Hepatocyte (in vitro differentiated cells): ENCODE measurements at places on chromosomes 1 and 21. TPM values are rescaled to one million over a fixed set of nuclear protein-coding genes. Genes with fewer than 3 reads are reported as not detected.
A peak's percentile ranks its signal among the peaks of the same experiment; 100 is the strongest.

- H3K36me3 ChIP-seq = no peaks in the 10 kb centered on the region
- H3K27ac ChIP-seq = peak overlapping the region; percentile 71
- no peaks in the 10 kb centered on the region for H3K27me3 ChIP-seq
- H3K4me3 ChIP-seq = no peak overlapping the region
- peak; percentile 75 for DNase-seq
Observed at GRCh38 chr21:41164981-41165655, 2.8 kb upstream of the BACE2 start.

- no peaks in the 10 kb centered on the region for H3K36me3 ChIP-seq
- H3K4me3 ChIP-seq = peak within 1 kb of the TSS; percentile 84
- H3K27me3 ChIP-seq = no peaks in the 10 kb centered on the region
- H3K4me1 ChIP-seq = peaks cover 13% of the 10 kb centered on the region
Observed at GRCh38 chr1:46616277-46617107, at the start of gene MOB3C. Gene MOB3C (minus strand): TSS chr1:46616811. CDS start chr1:46613321, 3,490 bp downstream.

- no peak for DNase-seq
- H3K4me1 ChIP-seq = no peaks in the 10 kb centered on the region
- H3K4me3 ChIP-seq = no peak overlapping the region
Observed at GRCh38 chr1:230246551-230246950, 179.5 kb downstream of the GALNT2 start.

DNA sequence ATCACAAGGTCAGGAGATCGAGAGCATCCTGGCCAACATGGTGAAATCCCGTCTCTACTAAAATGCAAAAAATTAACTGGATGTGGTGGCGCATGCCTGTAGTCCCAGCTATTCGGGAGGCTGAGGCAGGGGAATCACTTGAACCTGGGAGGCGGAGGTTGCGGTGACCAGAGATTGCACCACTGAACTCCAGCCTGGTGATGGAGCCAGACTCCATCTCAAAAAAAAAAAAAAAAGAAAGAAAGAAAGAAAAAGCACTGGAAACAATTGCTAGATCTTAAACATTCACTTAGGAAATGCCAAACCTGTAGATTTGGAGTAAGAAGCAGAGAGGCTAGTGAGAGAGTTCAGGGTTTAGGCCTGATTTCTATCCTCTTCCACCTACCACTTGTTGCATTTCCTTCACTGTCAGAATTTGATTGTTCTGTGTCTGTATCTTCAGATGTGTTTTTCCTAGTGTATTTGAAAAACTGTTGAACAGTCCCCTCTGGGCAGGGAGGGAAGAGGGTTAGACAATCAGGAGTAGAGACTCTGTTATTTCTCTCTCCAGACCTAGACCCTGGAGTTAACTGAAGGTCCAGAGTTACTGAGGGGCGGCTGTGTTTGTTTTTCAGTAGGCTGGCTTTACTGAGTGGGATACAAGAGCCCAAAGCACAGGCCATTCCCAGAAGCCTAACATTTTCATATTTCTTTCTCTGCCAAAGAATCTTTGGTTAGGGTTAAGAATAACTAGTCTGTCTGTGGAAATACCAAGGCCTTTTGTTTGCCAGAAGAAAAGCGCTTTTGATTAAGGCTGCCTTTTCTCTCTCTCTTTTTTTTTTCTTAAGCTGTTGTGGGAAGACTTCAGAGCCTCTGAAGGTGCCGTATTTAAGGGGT, 31.1 kb upstream of the MACF1 start:
- no peaks in the 10 kb centered on the region for H3K36me3 ChIP-seq
- DNase-seq = no peak
- H3K27ac ChIP-seq = peak overlapping the region; percentile 29
- no peaks in the 10 kb centered on the region for H3K27me3 ChIP-seq
- peaks cover 39% of the 10 kb centered on the region for H3K4me1 ChIP-seq

DNA sequence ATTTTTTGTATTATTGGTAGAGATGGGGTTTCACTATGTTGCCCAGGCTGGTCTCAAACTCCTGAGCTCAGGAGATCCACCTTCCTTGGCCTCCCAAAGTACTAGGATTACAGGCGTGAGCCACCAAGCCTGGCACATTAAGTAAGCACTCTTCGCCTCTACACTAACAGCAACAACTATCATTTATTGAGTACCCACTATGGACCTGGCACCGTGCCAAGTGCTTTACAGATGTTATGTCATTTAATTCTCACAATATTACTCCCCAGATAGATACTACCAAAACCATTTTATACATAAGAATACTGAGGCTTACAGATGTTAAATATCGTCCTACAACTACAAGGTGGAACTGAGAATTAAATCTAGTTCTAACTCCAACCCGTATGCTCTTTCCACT, 50.1 kb downstream of the TUT4 start:
- H3K27ac ChIP-seq = no peak overlapping the region
- H3K4me3 ChIP-seq = no peak overlapping the region
- H3K27me3 ChIP-seq = no peaks in the 10 kb centered on the region
- DNase-seq = no peak
- no peaks in the 10 kb centered on the region for H3K36me3 ChIP-seq

GRCh38 chr1:51736702-51737101, 119.8 kb downstream of the OSBPL9 start:
- H3K4me1 ChIP-seq = peaks cover 35% of the 10 kb centered on the region
- DNase-seq = peak; percentile 70
- no peak overlapping the region for H3K4me3 ChIP-seq
- peak overlapping the region; percentile 27 for H3K27ac ChIP-seq
- no peaks in the 10 kb centered on the region for H3K27me3 ChIP-seq

DNA sequence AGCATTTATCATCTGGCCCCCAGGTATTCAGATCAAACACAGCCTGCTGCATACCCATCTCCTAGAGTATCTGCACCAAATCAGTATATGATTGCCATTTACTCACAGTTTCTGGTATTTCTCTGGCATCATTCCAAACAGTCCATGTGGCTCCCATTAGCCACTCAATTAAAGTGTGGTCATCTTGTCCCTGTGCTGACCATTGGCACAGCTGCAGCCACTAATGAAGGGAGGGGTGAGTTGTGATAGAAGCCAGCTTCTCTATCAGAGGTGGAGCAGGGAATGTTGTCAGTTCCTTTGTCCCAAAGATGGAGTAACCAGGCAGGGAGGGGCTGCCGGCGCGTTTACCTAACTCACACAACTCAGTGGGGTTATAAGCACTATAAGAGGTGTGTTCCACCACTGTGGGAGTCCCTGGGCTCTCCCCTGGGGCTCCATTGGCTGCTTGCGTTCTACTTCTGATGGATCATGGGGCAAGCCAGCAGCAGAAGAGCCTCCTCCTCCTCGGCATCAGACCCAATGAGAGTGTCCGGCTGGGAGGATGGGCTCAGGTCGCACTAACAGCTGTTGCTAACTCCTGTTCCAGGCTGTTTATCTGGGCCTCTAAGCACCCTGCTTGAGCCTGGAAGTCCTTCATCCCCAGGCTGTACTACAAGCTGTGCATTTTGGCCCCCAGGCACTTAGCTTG, 108.6 kb downstream of the GDAP2 start:
- peaks cover 13% of the 10 kb centered on the region for H3K4me1 ChIP-seq
- H3K27ac ChIP-seq = peak overlapping the region; percentile 93
- no peaks in the 10 kb centered on the region for H3K36me3 ChIP-seq
- no peak for DNase-seq
- no peak overlapping the region for H3K4me3 ChIP-seq
- no peaks in the 10 kb centered on the region for H3K27me3 ChIP-seq

DNA sequence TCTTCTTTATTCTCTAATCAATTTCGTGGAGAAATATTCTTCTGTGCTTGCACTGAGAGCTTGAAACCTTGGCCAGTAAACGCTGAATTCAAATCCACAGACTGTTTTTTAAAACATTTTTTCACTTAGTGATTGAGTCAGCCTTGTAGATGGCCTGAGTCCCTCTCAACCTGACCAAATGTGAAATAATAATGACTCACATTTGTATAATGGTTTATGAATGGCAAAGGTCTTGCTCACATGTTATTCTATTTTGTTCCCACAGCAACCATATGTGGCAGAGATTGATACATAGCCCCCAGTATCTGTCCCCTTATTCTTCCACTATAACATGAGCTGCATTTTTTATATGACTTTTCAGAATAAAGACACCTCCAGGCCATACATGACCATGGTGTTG, 47.8 kb upstream of the CCDC190 start:
- H3K27me3 ChIP-seq = no peaks in the 10 kb centered on the region
- H3K4me1 ChIP-seq = peaks cover 13% of the 10 kb centered on the region
- no peak overlapping the region for H3K4me3 ChIP-seq
- H3K27ac ChIP-seq = no peak overlapping the region
- no peaks in the 10 kb centered on the region for H3K36me3 ChIP-seq
- DNase-seq = no peak

DNA sequence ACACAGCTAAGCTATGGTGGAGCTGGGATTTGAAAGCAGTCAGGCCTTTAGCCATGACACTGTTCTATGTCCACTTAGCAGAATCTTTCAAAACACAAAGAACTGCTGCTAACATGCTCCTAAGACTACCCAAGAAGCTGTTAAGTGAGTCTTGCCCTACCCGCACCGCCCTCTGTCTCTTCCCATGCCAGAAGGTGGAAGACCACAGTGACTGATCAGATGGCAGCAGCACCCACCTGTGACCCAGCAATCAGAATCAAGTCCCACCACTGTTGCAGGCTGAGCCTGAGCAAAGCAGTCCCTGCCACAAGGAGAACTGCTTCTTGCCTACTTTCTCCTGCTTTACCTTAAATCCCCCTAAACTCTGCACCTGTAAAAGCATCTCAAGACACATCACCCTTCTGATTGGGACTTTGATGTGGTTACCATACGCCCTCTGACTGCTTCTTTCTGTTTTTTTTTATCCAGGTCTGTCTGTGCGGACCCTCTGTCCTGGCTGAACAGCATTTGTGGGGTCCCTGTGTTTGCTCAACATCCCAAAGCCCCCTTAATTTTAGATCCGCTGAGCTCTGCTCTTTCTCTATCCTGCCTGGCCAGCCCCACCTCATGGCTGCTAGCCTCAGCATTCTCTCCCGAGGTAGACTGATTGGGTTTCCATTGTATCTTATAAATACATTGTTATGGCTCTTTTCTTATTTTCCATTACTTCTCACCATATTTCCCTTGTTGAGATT, 16.0 kb downstream of the IRF2BP2 start:
- peaks cover 8% of the 10 kb centered on the region for H3K4me1 ChIP-seq
- no peaks in the 10 kb centered on the region for H3K36me3 ChIP-seq
- H3K27ac ChIP-seq = no peak overlapping the region
- no peaks in the 10 kb centered on the region for H3K27me3 ChIP-seq
- no peak for DNase-seq

DNA sequence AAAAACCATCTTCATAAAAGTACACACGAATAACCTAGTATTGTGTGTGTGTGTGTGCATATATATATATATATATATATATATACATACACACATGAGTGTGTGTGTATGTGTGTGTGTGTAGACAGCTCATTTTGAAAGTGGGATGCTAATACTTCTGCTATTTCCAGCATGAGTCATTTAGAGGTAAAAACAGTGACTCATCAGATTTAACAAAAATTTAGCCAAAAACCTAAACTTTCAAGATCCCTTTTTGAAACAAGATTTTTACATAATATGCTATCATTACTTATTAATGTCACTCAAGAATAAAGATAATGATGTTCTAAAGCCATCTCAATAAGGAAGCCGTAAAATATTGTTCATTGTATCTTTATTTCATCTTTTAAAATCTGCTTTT, 35.6 kb upstream of the ADGRL4 start:
- DNase-seq = no peak
- H3K4me3 ChIP-seq = no peak overlapping the region
- no peaks in the 10 kb centered on the region for H3K27me3 ChIP-seq
- H3K4me1 ChIP-seq = no peaks in the 10 kb centered on the region

DNA sequence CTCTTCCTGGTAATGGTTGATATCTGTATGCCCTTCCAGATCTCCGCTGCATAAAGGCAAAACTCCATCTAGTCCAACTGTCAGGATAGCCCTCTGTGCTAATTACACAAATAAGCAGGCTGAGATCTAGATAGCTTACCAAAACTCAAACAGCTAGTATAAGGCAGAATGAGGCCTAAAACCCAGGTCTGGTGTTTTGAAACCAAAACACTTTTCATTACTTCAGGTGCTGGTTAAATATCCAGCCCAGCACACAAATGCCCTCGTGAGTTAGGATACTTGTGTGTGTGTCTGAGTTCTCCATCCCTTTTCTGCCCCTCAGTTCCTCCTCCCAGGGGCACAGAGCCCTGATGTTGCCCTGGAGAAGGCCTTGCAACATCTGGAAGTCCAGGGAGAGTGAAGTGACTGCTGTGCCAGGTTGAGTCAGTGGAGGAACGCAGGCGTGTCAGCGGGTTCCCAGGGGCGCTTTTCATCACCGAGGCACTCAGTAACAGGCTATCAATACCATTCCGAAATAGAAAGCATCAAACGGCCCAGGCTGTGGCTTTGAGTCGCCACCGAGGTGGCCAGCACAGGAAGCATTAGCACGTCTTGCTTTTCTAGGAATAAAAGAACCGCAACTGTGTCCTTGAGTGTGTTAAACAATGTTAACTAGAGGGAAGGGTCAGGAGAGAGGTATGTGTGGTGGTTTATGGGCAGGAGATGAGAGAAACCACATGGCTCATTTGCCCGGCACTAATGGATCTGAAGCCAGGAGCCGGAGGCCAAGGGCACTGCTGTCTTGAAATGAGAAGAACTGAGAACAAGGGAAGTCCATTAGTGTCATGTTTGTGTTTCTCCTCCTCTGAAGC, 90.7 kb upstream of the WLS start:
- no peak for DNase-seq
- no peaks in the 10 kb centered on the region for H3K36me3 ChIP-seq
- peaks cover 3% of the 10 kb centered on the region for H3K4me1 ChIP-seq
- H3K27me3 ChIP-seq = no peaks in the 10 kb centered on the region
- peak overlapping the region; percentile 58 for H3K27ac ChIP-seq

DNA sequence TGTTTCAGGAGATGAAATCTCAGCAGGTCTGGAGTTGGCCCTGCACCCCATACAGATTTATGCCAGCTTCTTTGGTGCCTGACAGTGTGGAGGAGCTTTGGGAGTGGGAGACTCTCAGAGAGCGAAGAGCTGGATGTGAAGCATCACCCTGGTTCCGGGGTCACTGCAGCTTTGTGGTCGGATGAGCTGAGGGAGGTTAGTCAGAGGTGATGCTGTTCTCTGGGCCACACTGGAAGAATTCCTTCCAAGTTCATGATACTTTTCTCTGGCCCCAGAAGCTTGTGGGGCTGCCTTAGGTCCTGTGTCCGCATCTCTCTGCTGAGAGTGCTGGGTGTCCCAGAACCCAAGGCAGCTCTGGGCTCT, 467.8 kb downstream of the CAMTA1 start:
- no peaks in the 10 kb centered on the region for H3K4me1 ChIP-seq
- no peaks in the 10 kb centered on the region for H3K27me3 ChIP-seq
- H3K27ac ChIP-seq = no peak overlapping the region
- no peaks in the 10 kb centered on the region for H3K36me3 ChIP-seq

The OR10K2 gene
- not detected in 2 replicates for polyA plus RNA-seq

The KCNN3 gene
- polyA plus RNA-seq = 0.56 and 1.3 TPM in 2 replicates

The AIRE gene
- 0.32 and 0.42 TPM in 2 replicates for polyA plus RNA-seq

The SEMA4A gene
- 1.3 and 2.6 TPM in 2 replicates for polyA plus RNA-seq

The RPTN gene
- not detected in 2 replicates for polyA plus RNA-seq
